ENCODE measurements at places on chromosomes 16 and 17. TPM values are rescaled to one million over a fixed set of nuclear protein-coding genes. Genes with fewer than 3 reads are reported as not detected.

DNA sequence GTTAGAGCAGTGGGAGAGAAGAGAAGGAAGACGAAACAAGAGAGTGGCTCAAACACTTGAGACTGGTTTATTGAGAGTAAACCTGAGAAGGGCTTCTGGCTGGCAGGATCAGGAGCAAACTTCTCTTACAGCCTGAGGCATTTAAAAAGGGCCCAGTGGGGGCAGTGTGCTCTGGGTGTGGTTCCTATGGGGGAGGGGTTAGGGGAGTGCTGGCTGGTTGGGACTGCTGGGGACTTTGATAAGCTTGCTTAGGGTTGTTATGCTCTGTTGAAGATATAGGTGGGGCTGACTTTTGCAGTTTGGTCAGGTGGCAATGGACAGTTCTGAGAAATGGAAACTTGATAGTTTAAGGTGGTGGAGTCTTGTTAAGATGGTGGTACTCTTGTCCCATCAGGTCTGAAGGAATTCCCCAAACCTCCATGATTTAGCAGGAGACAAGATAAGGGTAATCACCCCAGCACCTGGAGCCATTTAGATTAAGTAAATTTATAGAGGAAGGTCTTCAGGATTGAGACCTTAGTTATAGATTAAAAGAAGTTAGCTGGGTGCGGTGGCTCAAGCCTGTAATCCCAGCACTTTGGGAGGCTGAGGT, 79.3 kb downstream of the EMP2 start:
- H3K4me1 ChIP-seq = no peaks in the 10 kb centered on the region
- no peaks in the 10 kb centered on the region for H3K27me3 ChIP-seq
- no peak overlapping the region for H3K27ac ChIP-seq
- H3K4me3 ChIP-seq = no peak overlapping the region

DNA sequence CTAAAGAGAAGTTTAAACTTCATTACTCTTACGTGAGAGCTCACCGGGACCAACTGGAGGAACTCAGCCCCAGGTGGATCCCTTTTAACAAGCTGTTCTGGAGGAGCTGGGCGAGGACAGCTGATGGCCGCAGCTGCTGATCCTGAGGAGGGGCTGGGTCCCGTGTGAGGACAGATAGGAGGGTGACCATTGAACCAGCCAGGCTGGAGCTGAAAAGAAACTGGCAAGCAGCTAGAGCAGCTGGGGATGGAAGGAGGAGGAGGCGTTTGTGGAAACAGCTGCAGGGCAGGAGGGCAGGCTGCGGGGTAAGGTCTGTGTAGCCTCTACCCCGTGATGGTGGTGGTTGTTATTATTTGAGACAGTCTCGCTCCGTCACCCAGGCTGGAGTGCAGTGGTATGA, 119.5 kb downstream of the AATF start:
- no peak overlapping the region for H3K4me3 ChIP-seq
- H3K27me3 ChIP-seq = peaks cover 14% of the 10 kb centered on the region
- no peaks in the 10 kb centered on the region for H3K36me3 ChIP-seq

STH gene
- total RNA-seq = not detected

- H3K27me3 ChIP-seq = no peaks in the 10 kb centered on the region
- no peak overlapping the region for H3K4me3 ChIP-seq
- no peak for DNase-seq
- no peak overlapping the region for H3K27ac ChIP-seq
Observed at GRCh38 chr17:19322861-19323260, 39.7 kb downstream of the B9D1 start.

KIF19 gene
- total RNA-seq = 0.63 TPM

DNA sequence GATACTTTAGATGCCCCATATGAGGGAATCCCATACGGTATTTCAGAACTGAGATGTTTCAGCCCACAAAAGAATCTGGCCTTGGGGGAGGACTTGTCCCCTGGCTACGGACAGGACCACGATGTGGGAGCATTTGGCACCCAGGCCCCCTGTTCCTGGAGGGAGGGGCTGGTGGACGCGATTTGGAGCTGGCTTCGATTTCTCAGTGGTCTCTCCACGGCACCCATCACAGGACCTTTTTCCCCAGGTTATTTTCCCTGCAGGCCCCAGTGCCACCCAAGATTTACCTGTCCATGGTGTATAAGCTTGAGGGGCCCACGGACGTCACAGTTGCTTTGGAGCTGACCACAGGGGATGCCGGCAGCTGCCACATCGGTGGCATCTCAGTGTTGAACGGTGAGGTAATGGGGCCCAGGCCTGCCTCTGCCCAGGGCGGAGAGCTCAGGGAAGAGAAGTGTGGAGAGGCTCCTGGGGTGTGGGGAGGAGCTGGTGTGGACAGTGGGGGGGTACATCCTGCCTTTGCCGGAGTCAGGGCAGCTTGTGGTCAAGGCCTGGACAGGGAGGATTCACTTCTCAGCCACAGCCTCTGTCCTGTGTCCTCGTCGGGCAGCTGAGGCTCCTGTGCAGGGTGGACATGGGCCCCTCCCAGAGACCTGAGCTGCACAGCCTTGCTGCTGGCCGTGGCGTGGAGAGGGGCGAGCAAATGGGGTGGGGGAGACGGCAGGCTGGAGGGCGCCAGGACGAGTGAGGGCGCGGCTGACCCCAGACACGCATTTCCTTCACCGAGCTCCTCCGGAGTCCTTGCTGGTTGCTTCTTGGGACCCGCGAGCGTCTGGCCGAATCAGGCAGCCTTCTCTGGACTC, 9.9 kb downstream of the ENGASE start:
- no peak overlapping the region for H3K27ac ChIP-seq
- no peaks in the 10 kb centered on the region for H3K4me1 ChIP-seq
- no peak for DNase-seq
- no peak overlapping the region for H3K4me3 ChIP-seq
- no peaks in the 10 kb centered on the region for H3K27me3 ChIP-seq

METTL26 gene
- total RNA-seq = 73.4 TPM

DNA sequence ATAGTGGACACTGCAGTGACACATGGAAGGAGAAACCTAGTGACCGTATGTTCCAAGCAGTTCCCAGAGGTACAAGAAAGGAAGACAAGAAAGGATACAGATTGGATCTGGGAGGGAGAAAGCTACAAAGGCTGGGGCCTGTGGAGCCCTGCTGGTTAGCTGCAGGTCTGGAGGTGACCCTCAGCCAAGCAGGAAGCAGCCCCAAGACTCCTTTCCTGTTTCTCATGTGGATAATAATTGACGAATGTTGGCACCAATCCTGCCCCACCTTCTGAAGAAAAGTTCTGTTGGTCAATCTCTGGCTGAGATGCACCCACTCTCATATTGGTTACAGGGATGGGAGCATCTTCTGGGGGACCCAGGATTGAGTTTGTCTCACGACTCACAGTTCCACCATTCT, 99.8 kb downstream of the SHISA6 start:
- peaks cover 5% of the 10 kb centered on the region for H3K27me3 ChIP-seq
- no peak overlapping the region for H3K27ac ChIP-seq
- H3K36me3 ChIP-seq = no peaks in the 10 kb centered on the region
- H3K4me3 ChIP-seq = no peak overlapping the region
- no peak for DNase-seq

DNA sequence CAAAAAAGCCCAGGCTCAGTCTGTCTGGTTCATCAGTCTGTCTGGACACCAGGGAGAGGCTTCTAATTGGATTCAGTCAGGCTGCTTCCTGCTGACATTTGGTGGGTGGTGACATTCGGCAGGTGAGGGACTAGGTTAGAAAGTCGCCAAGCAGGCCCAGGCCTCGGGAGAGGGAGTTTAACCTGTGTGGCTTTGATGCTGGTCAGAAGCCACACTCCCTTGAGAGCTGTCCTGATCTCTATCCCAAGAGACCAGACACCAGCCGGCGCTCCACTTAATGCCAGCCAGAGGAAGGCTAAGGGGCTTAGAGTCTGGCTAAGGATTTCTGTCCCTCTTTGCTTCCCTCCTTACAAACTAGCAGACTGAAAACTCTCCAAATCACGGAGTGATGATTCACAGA, 135.0 kb downstream of the GSG1L start:
- H3K4me3 ChIP-seq = no peak overlapping the region
- no peaks in the 10 kb centered on the region for H3K4me1 ChIP-seq
- no peak overlapping the region for H3K27ac ChIP-seq
- H3K36me3 ChIP-seq = no peaks in the 10 kb centered on the region
- peaks cover 68% of the 10 kb centered on the region for H3K27me3 ChIP-seq
- DNase-seq = no peak

DNA sequence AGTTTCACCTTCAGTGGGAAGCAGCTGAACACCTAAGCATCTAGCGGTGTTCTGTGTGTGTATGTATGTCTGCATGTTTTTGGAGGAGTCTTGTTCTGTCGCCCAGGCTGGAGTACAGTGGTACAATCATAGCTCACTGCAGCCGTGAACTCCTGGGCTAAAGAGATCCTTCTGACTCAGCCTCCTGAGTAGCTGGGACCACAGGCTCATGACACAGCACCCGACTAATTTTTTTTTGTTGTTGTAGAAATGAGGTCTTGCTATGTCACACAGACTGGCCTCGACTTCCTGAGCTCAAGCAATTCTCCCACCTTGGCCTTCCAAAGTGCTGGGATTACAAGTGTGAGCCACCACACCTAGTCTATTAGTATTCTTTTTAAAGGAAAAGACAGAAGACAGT, 30.2 kb upstream of the FAAP100 start:
- no peaks in the 10 kb centered on the region for H3K27me3 ChIP-seq
- no peak overlapping the region for H3K4me3 ChIP-seq
- peaks cover 14% of the 10 kb centered on the region for H3K36me3 ChIP-seq
- H3K27ac ChIP-seq = no peak overlapping the region

DNA sequence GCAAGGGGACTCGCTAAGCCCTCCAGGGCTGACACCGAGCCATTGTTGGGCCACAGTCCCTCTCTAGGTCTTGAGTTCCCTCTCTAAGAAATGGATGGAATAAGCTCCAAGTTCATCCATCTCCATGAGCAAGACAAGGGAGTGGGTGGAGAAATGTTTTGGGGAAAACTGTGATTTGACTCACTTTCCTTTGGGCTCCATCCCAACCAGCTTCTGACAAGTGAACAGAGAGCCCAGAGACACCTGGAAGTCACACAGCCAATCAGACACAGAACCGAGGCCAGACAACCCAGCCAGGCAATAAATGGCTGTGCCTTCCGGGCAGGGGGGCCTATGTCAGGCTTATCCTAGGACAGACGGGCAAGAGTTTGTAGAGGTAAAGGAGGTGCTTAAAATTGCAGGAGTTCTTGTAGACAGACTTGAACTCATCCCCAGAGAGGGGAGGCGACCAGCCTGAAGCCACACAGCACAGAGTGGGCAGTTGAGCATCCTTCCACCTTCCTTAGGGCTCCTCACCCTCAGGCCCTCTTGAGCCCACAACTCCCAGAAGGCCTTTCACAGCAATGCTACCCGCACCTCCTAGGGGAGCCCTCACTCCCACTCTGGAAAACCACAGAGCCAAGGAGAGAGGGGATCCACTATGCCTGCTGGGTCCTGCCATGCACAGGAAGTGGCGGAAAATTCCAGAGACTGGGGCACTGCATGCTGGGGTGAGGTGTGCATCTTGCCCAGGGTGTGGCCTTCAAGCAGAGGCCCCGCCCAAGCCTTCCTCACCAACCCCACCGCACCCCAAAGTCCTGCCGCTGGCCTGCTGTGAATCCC, 9.5 kb upstream of the FAM83G start:
- H3K27ac ChIP-seq = no peak overlapping the region
- no peaks in the 10 kb centered on the region for H3K27me3 ChIP-seq
- no peak for DNase-seq
- H3K36me3 ChIP-seq = no peaks in the 10 kb centered on the region
- no peak overlapping the region for H3K4me3 ChIP-seq

TMEM100 gene
- 0.54 TPM for total RNA-seq

DNA sequence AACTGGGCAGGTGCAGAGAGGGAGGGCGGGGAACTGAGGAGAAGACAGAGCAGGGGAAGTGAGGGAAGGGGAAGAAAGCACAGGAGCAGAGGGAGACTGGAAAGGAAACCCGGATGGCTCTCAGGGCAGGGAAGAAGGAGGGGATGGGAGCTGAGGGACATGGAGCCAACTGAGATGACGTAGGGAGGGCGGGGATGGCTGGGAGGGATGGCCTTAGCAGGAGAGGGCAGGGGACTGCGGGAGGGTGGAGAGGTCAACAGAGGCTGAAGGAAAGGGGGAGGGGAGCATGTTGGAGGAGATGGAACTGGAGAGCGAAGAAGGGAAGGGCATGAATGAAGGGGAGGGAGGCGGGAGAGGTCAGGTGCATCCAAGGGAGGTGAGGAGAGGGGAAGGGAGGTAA, 81.9 kb downstream of the KCNJ12 start:
- H3K36me3 ChIP-seq = no peaks in the 10 kb centered on the region
- DNase-seq = no peak
- no peak overlapping the region for H3K27ac ChIP-seq
- H3K27me3 ChIP-seq = peaks cover 49% of the 10 kb centered on the region
- no peak overlapping the region for H3K4me3 ChIP-seq
- peaks cover 6% of the 10 kb centered on the region for H3K4me1 ChIP-seq

CCL1 gene
- not detected for total RNA-seq

ELP5 gene
- total RNA-seq = 74.4 TPM

DNA sequence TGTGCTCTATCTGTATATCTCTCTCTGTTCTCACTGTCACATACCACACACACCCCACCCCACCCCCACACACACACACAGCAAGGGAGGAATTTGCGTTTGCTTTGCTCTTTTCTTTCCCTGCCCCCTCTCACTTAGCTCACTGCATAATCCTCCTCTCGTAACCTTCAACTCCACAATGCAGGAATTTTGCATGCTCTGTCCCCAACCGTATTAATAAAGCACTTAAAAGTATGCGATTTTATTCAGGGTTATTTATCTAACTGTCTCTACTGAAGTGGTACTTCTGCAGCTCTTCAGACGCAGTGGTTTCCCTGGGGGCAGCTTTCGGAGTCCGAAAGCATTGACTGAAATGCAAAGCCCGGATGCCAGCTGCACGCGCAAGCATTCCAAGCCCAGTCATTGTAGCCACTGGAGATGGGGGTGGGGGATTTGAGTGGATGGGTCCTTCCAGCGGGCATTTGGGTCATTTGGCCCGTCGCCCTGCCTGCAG, 105.4 kb upstream of the RBFOX1 start:
- no peak overlapping the region for H3K27ac ChIP-seq
- no peak overlapping the region for H3K4me3 ChIP-seq
- DNase-seq = peak; percentile 20
- no peaks in the 10 kb centered on the region for H3K36me3 ChIP-seq
- peaks cover 18% of the 10 kb centered on the region for H3K4me1 ChIP-seq

DNA sequence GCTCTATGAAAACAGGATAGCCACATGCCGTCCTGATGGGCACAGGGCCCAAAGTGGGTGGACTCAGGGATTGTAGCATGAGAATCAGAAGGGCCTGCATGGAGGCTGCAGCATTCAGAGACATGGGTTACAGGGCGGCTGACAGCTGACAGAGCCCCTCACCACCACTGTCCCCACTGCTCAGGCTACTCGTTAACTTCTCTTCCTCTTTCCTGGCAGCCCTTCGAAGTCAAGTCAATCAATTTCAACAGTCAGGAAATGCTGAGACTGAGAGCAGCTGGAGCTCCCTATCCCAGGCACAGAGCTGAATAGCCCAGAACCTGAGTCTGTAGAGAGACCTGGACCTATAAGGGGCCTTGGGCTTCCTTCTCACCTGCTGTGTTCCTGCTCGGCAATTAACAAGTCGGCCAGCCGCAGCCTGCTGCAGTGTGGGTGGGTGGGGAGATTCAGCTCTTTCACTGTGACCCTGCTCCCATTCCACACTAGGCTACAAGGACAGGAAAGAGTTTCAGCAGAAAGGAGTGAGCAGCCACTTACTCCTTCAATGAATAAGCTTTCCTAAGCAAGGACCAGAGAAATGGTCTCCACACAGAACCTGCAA, 76.9 kb downstream of the TEX14 start:
- no peaks in the 10 kb centered on the region for H3K36me3 ChIP-seq
- no peak for DNase-seq
- no peak overlapping the region for H3K4me3 ChIP-seq

BRIP1 gene
- total RNA-seq = 31.4 TPM

GRCh38 chr16:67050796-67051195, 21.8 kb downstream of the CBFB start:
- peaks cover 6% of the 10 kb centered on the region for H3K4me1 ChIP-seq
- H3K36me3 ChIP-seq = peaks cover 3% of the 10 kb centered on the region
- no peak for DNase-seq
- no peak overlapping the region for H3K27ac ChIP-seq
- no peaks in the 10 kb centered on the region for H3K27me3 ChIP-seq
- no peak overlapping the region for H3K4me3 ChIP-seq
